ENCODE measurements at places on chromosomes 4 and X.

- H3K27me3 ChIP-seq = no peaks in the 10 kb centered on the region
- DNase-seq = no peak
- H3K27ac ChIP-seq = no peak overlapping the region
Observed at GRCh38 chr4:75069493-75070074, 136.7 kb downstream of the PARM1 start.

DNA sequence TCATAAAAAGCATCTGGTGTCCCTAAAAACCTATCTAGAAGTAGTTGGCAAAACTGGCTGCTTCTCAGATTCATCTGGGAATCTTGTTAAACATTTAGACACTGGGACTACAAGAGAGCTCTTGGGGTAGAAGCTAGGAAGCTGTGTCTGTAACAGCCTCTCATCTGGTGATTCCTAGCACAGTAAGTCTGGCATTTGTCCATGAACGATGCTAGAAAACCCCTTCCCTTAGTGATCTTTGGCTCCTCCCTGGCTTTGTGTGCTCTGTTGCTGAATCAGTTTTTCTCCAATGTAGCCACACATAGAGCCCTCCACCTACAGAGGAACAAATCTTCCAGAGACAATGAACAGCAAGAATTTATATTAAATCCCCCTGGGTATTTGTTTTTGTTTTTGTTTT is 951.7 kb upstream of the LCORL start:
- H3K27me3 ChIP-seq = no peaks in the 10 kb centered on the region
- no peak overlapping the region for H3K4me3 ChIP-seq
- no peaks in the 10 kb centered on the region for H3K36me3 ChIP-seq
- no peaks in the 10 kb centered on the region for H3K4me1 ChIP-seq
- DNase-seq = no peak

GRCh38 chr4:126807132-126807531 is 825.6 kb upstream of the INTU start:
- H3K4me1 ChIP-seq = no peaks in the 10 kb centered on the region
- H3K27ac ChIP-seq = no peak overlapping the region
- DNase-seq = no peak
- no peaks in the 10 kb centered on the region for H3K27me3 ChIP-seq
- no peak overlapping the region for H3K4me3 ChIP-seq

DNA sequence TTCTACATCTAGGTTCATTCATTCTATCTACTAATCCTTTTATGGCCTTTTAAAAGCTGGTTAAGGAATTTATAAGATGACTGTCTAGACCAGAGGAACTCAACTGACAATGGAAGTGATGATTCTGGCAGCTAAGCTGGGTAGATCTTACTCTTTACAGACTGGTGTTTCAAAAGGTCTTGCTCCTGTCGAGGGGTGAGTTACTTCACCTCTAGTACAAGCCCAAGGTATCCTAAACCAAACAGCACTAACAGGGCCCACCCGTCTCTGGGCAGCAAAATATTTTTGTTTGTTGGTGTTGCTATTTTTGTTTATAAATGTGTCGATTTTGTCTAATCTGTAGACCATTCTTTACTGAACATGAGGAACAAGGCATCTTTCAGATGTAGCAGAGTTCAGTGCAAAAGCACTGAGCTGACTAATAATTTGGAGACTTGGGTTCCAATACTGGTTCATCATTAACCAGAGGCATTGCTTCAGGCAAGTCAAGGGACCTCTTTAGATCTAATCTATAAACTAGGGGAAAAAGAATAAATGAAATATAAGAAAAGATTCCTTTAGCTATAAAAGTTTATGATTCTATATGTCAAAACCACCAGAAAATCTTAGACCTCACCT is 90.3 kb upstream of the FRG1 start:
- H3K36me3 ChIP-seq = no peaks in the 10 kb centered on the region
- H3K4me1 ChIP-seq = no peaks in the 10 kb centered on the region
- H3K4me3 ChIP-seq = no peak overlapping the region
- no peaks in the 10 kb centered on the region for H3K27me3 ChIP-seq
- no peak overlapping the region for H3K27ac ChIP-seq

DNA sequence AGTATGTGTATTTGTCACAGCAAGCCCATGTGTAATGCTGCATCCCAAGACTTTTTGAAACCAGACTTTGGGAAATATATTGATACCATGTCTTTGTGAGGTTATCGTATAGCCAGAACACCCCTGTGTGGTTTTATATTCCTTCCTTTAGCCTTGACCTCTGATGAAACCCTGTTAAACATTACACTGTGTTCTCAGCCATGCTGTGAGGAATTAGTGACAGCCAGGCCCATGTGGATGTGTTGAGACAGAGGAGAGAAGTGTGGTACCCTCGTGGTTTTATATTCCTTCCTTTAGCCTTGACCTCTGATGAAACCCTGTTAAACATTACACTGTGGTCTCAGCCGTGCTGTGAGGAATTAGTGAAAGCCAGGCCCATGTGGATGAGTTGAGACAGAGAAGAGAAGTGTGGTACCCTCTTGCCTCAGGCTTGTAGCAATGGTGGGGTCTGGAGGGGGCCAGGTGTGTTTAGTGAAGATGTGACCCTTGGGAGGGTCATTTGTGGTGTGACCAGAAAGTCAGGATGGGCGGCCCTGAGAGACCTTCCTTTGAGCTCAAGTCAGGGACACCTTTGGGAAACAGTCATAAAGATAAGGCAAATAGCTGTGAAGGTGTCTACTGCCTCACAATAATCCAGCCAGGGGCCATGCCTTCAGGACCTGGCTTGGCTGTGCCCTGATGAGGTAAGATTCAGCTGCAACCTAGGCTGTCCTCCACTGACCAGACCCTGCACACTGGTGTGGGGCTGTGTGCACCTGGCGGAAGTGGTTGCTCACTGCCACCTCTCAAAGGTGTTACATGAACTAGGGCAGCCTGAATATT is 110.0 kb downstream of the IRF2 start:
- no peaks in the 10 kb centered on the region for H3K36me3 ChIP-seq
- H3K4me1 ChIP-seq = peaks cover 1% of the 10 kb centered on the region
- H3K4me3 ChIP-seq = no peak overlapping the region
- H3K27ac ChIP-seq = no peak overlapping the region

DNA sequence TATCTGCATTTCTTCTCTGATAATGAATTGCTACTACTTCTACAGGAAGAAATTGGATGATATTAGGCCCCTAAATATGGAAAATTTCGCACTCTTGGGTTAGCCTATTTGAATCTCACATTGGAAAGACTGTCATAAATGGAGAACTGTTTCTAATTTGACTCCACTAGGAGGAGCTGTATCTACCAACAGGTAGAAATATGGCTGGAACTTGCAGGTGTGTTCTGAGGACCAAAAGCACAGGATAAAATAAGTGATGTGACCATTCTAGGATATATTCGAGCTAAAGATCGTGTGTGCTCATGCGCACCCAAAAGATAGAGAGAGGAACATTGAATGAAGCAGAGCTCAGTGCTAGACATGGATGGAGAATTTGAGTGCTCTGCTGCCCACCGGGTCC is 4.8 kb upstream of the NKAP start:
- no peak for DNase-seq
- no peaks in the 10 kb centered on the region for H3K27me3 ChIP-seq
- H3K36me3 ChIP-seq = no peaks in the 10 kb centered on the region

- no peaks in the 10 kb centered on the region for H3K27me3 ChIP-seq
- no peak for DNase-seq
- H3K4me3 ChIP-seq = no peak overlapping the region
- H3K4me1 ChIP-seq = no peaks in the 10 kb centered on the region
- H3K27ac ChIP-seq = no peak overlapping the region
Observed at GRCh38 chrX:13464599-13465275, 104.7 kb upstream of the EGFL6 start.

- DNase-seq = no peak
- no peaks in the 10 kb centered on the region for H3K36me3 ChIP-seq
- no peak overlapping the region for H3K27ac ChIP-seq
- H3K4me3 ChIP-seq = no peak overlapping the region
Observed at GRCh38 chr4:4868040-4868757, 8.7 kb downstream of the MSX1 start.

- H3K27me3 ChIP-seq = no peaks in the 10 kb centered on the region
- no peak for DNase-seq
- no peak overlapping the region for H3K4me3 ChIP-seq
Observed at GRCh38 chrX:32745323-32745722, 466.0 kb downstream of the DMD start.

DNA sequence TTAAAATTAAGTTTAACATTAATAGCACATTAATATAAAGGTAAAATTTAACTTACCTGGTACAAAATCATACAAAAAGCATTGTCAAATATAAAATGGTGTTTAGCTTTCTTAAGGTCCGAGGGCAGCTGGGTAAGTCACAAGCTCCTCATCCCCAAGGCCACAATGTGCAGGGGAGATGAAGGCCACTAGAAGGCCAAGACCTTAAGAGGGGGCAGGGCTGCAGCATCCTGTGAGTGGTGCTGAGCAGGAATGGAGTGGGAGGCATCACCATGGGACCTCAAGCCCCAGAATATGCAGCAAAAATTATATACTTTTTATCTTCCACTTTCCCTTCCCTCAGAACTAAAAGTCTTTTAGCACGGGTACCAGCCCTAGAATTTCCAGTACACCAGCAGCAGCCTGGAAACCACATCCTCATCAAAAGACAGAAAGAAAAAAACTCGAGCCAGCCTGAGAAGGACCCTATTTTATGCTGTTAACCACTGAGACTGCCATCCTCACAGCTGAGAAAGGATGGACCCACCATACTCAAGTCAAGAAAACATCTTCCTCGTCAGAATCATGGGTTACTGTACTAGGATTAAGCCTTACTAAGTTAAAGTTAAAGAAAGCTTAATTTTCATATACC is 13.0 kb upstream of the RHOXF2 start:
- H3K4me3 ChIP-seq = no peak overlapping the region
- H3K36me3 ChIP-seq = no peaks in the 10 kb centered on the region
- no peak overlapping the region for H3K27ac ChIP-seq
- DNase-seq = no peak
- H3K27me3 ChIP-seq = no peaks in the 10 kb centered on the region
- no peaks in the 10 kb centered on the region for H3K4me1 ChIP-seq

DNA sequence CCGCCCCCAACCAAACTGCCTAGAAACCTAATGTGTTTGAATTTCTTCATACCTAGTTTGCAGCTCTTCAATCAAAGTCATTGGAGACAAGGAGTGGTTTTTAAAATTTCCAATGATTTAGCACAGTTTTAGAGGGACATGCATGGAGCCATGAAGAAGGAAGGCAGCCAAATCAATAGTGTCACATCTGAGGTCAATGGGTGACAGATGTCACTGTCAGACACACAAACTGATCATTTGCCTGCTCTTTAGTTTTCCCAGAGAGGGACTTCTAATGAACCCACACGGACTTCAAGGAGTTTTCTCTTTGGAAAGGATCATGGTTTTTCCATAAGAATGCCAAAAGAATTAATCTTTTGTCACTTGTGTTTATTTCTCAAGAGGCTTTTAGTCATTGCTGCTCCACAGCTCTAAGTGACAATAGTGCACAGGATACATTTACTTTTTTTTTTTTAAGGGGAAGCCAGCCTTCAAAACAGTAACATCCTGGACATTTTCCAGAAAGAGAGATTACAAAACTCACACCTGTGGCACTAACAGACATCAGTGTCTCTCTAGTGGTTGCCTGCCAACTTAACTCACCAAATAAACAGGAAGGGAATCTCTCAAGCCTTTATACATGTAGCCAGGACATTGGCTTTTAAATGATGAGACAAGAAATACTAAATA is 251.1 kb upstream of the DIAPH2 start:
- H3K27me3 ChIP-seq = no peaks in the 10 kb centered on the region
- H3K4me1 ChIP-seq = no peaks in the 10 kb centered on the region
- no peak for DNase-seq
- no peak overlapping the region for H3K27ac ChIP-seq
- H3K4me3 ChIP-seq = no peak overlapping the region

- DNase-seq = no peak
- no peak overlapping the region for H3K27ac ChIP-seq
- H3K36me3 ChIP-seq = no peaks in the 10 kb centered on the region
- no peaks in the 10 kb centered on the region for H3K27me3 ChIP-seq
- H3K4me1 ChIP-seq = no peaks in the 10 kb centered on the region
- no peak overlapping the region for H3K4me3 ChIP-seq
Observed at GRCh38 chr4:62434921-62435320, 1234.8 kb downstream of the ADGRL3 start.

DNA sequence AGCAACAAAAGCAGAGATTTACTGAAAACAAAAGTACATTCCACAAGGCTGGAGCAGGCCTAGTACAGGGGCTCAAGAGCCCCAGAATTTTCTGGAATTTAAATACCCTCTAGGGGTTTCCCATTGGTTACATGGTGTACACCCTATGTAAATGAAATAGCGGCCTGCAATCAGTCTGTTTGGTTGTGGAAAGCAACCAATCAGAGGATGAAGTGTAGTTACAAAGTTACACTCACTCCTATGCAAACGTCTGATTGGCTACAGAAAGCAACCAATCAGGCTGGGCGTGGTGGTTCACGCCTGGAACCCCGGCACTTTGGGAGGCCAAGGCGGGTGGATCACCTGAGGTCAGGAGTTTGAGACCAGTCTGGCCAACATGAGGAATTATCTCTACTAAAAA is 13.8 kb upstream of the TXLNG start:
- no peak overlapping the region for H3K27ac ChIP-seq
- no peaks in the 10 kb centered on the region for H3K27me3 ChIP-seq
- DNase-seq = no peak
- H3K36me3 ChIP-seq = no peaks in the 10 kb centered on the region
- H3K4me3 ChIP-seq = no peak overlapping the region

DNA sequence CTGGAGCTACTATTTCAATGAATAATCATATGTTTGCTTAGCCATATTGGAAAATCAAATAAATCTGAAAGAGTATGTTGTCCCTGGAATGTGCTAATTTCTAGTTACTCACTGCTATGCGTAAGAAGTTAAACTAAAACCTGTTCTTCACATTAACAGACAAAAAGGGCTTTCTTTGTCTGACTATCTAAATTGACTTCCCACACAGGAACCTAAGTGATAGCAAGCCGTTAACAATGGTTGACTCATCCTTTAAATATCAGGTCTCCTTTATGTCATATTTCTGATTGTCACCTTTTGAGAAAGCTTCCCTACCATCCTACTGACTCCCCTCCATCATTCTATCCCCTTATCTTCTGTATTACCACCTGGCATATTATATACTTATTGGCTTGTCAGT is 81.4 kb downstream of the AMELX start:
- no peak for DNase-seq
- no peaks in the 10 kb centered on the region for H3K27me3 ChIP-seq
- no peaks in the 10 kb centered on the region for H3K36me3 ChIP-seq
- no peak overlapping the region for H3K27ac ChIP-seq

DNA sequence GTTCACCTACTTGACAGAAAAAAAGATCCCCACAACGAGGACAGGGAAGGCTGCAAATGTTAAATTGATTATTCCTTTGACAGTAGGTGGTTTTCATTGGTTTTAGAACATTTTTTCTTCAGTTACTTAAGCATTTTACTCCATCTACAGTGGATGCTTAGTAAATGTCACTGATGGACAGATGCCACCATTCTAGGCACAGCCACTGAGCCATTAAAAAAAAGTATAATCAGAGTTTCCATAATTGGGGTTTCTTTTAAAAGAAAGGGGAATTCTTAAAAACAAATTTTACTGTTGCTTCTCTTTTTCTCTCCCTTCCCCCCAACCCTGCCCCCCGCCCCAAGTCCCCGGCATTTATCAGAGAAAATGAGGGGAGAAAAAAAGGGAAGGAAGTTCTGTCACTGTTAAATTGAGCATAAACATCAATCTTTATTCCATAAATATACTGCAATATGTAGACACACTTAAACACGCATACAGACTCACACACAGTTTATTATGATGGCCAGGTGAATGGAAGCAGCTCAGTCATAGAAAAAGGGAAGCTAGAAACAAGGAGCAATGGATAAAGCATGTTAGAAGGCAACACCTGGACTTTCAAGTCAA is 79.7 kb upstream of the PRPS2 start:
- no peaks in the 10 kb centered on the region for H3K4me1 ChIP-seq
- H3K4me3 ChIP-seq = no peak overlapping the region
- no peaks in the 10 kb centered on the region for H3K27me3 ChIP-seq
- no peak overlapping the region for H3K27ac ChIP-seq
- DNase-seq = no peak
